SIG-M5 (cell line): ENCODE measurements at places on chromosomes 6 and 20.

GRCh38 chr6:12064131-12064530 is 52.0 kb downstream of the HIVEP1 start:
- DNase-seq: no peak

GRCh38 chr6:144338474-144338873 is 53.3 kb downstream of the UTRN start:
- DNase-seq: no peak

GRCh38 chr20:5524896-5525295 is 208.1 kb upstream of the PROKR2 start:
- DNase-seq: peak; percentile 49

- DNase-seq: no peak
These were observed 72.1 kb downstream of the LYRM4 start for GRCh38 chr6:5188646-5189045.

- no peak for DNase-seq
These were observed 15.4 kb downstream of the FIG4 start for GRCh38 chr6:109706513-109706912.

- no peak for DNase-seq
These were observed 25.2 kb downstream of the PACSIN1 start for GRCh38 chr6:34491091-34491430.

GRCh38 chr6:48994811-48995210 is 468.2 kb downstream of the MMUT start:
- no peak for DNase-seq

DNA sequence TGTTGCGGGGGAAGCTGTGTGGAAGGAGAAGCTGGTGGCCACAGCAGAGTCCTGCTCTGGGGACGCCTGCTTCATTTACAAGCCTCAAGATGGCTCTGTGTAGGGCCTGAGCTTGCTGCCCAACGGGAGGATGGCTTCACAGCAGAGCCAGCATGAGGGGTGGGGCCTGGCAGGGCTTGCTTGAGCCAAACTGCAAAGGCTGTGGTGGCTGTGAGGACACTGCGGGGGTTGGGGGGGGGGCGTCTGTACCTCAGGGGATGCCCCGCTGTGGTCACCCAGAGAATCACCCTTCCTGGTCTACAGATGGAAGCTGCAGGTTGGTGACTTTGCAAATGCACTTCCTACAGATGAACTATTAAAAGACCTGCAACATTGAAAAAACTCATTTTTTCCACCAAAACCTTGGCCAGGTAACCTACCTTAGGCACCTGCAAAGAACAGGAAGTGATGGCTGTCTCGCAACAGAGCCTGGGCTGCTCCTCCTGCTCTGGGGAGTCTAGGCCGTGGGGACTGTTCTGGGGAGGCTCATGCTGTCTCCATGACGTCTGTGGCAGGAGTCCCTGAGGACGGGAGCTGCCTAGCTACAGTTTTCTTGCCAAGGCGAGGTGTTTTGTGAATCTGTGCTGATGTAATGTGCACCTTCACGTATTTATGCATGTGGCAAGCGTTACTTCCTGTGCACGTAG is 7.3 kb downstream of the NPBWR2 start:
- no peak for DNase-seq

DNA sequence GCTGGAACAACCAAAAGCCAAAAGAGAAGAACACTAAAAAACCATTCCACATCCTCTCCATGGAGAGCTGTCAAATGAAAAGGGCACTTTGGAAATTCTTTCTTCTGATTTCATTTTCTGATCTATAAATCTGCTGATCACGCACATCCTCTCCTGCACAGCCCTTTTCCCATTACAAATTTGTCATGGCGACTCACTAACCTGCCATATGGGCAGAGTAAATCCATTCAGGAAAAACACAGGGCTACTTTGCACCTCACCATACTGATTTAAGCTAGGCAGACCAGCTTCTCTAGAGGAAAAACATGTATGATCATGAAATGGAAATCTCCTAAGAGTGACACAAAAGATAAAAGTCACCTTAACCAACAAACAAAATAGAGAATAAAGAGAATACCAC is 26.0 kb downstream of the TOMM6 start:
- no peak for DNase-seq

- no peak for DNase-seq
These were observed 72.4 kb upstream of the SLC22A23 start for GRCh38 chr6:3529232-3529631.

DNA sequence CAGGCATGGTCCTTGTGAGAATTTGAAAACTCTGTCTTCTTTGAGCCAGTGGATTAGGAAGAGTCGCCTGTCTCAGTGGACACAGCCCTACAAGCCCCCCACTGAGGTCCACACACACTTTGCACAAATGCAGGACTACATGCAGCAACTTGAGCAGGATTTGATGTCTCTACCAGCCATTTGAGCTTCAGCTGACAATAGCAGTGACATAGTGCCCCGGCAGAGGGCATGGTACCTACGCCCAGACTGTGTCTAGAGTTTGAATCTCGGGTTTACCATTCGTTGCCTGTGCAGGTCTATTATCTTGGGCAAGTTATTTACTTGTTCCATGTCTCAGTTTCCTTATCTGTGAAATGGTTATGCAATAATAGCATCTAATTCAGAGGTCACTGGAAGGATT is 580.1 kb downstream of the TFAP2B start:
- no peak for DNase-seq

- DNase-seq: no peak
These were observed 17.1 kb upstream of the SNTA1 start for GRCh38 chr20:33460711-33461110.

DNA sequence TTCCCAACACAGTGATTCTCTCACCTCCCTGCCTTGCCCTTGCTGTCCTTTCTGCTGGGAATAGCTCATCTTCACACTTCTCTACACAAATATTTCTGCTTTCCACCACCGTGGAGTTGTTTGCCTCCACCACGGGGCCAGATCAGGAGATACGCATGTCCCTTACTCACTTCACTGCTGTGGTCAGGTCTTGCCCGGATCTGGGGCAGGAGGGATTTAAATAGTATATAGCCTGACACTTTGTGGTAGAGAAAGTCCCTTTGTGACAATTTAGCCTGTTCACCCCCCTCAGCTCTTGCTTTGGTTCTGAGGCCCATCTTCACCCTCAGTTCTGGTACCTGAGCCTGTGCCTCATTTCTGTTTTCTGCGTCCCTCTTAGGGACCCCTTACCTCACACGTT is 92.6 kb upstream of the PREP start:
- DNase-seq: no peak

DNA sequence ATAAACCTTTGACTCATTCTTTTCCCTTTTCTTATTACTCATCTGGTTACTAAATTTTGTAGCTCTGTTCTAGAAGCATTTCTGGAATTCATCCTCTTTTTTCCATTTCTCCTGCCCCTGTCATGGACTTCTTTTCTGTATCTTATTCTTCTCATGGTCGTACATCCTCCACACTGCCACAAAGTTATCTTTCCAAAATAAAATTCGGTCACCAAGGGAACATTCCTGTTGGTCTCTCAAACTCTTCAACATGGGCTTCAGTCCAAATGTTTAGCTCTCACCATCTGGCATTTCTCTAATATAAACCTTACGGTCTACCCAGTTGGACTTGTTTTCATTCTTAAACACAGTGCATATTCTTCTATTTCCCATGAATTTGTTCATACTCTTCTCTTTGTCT is 428.8 kb upstream of the ID4 start:
- no peak for DNase-seq

- no peak for DNase-seq
These were observed 45.1 kb downstream of the WDR27 start for GRCh38 chr6:169656546-169657283.

- DNase-seq: no peak
These were observed 34.6 kb downstream of the CDH22 start for GRCh38 chr20:46273717-46274116.

- DNase-seq: no peak
These were observed 816.8 kb upstream of the ADGRB3 start for GRCh38 chr6:67818322-67818721.

GRCh38 chr20:58313396-58313795 is 3.9 kb downstream of the RAB22A start:
- no peak for DNase-seq
